ENCODE measurements at places on chromosomes 2 and 18.

- no peak for DNase-seq
Observed at GRCh38 chr2:85302121-85302520, 25.7 kb downstream of the TGOLN2 start.

GRCh38 chr18:65942104-65942503 is 191.3 kb downstream of the CDH7 start:
- DNase-seq, result no peak

DNA sequence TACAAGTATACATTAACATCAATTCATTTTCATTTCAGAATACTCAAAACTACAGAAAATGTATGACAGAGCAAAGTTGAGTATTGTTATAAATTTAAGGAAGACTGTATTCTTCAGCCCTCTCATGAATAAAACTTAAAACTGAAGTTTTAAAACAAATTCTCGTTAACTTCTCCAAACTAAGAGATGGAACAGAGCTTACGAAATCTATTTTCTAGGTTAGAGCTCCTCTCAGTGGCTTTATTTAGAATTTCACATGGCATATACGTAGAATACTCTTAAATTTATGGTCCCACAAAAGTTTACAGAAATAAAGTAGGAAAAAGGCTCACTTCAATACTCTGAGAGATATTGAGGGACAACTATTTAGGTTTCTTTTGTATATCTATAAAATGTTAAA is 612.1 kb downstream of the KCNJ3 start:
- peak; percentile 16 for DNase-seq

DNA sequence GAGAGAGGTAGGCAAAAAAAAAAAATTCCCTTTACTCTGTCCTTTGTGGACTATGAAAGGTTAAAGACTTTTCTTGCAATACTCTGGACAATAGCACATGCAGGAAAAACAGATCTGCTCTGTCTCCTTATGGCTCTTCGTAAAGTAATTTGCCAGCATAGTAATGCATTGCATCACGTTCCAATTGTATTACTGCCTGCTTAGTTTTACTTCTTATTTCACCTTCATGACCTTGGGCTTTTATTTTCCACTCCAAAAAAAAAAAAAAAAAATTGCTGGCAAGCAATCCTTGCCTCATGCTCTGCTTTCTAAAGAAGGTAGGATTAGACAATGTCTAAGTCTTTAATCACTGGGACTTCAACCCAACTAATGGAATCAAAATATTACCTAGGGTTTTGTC is 1802.7 kb downstream of the SUCLG1 start:
- peak; percentile 5 for DNase-seq

DNA sequence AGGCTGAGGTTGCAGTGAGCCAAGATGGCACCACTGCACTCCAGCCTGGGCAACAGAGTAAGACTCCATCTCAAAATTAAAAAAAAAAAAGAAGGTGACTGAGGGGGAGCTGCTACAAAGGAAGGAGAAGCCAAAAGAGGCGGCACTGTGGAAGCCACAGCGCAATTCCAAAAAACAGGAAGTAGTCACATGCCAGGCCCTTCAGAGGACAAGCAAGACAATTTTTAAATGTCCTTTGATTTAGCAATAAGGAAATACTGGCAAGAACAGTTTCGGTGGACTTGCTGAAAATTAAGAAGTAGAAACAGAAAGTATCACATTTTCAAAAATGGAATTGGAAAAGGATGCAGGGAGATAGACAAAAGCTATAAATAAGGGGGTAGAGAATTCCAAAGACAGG is 122.8 kb downstream of the OSBPL1A start:
- DNase-seq, result no peak

DNA sequence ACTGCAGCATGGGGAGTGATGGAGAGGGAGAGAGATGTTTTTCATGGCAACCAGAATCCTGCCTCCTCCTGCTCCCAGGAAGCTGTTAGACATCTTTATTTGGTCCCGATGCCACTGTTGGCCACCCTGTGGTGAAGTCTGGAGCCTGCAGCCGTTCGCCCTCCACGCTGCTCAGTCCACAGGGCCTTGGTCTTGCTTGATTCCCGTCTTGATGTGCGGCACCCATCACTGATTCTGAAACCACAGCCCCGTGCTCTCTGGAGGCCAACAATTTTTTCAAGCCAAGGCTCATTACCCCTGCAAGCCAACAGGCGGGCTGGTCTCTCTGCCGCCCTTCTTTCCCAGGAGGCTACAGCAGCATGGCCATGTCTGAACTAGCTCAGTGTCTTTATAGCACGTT is 24.5 kb downstream of the SIGLEC15 start:
- no peak for DNase-seq

GRCh38 chr2:159140070-159140769 is 146.3 kb downstream of the WDSUB1 start:
- DNase-seq, result peak; percentile 74

- DNase-seq, result no peak
Observed at GRCh38 chr2:101732199-101732598, 34.7 kb downstream of the MAP4K4 start.

GRCh38 chr18:71966791-71967190 is 577.4 kb downstream of the CBLN2 start:
- DNase-seq, result no peak

DNA sequence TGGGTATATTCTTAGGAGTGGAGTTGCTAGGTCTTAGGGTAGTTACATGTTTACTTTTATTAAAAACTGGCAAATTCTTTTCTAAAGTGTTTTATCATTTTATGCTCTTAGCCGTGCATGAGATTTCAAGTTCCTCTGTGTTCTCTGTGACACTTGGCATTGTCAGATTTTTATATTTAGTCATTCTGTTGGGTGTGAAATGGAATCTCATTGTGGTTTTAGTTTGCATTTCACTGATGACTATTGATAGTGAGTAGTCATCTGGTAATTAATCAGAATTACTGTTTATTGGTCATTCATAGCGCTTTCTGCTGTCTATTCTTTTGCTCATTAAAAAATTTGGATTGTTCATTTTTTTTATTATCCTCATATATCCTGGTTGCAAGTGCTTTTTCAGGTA is 34.1 kb downstream of the RAB3GAP1 start:
- DNase-seq, result no peak

DNA sequence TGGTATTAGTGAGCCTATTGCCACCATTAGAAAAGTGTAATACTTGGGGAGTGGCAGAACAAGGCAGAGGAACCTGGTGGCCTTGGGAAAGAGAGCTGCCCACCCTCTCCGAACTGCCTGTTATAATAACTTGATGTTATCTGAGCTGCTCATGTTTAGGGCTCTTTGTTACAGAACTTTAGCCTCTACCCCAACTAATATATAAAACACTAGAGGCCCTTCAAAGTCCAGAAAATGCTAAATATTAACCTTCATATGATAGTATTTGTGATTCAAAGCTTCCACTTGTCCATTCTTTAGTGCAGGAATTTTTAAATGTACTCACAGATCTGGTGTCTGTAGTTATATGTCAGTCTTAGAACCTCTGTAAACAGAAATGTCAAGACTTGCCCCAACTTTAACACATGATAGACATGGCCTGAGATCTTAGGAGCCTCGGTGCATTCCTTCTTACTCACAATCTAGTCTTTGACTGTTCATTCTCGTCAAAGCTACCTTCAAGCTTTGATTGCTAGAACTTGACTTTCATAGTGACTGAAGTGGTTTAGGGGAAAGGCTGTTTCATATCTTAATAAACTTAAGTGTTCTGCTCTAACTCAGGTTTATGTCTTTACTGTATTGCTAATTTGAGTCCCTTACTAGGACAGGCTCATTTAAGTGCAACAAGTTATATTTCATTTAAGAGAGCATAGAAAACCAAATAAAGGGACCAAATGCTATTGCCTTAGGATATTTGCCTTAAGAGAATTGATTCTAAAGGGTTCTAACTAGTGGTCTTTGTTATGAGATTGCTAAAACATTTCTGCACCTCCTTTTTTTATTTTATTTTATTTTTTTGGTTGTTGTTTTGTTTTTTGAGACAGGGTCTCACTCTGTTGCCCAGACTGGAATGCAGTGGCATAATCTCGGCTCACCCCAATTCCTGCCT is 41.6 kb downstream of the DDX1 start:
- DNase-seq, result no peak

- DNase-seq, result no peak
Observed at GRCh38 chr2:2877427-2877826, 500.2 kb downstream of the EIPR1 start.

DNA sequence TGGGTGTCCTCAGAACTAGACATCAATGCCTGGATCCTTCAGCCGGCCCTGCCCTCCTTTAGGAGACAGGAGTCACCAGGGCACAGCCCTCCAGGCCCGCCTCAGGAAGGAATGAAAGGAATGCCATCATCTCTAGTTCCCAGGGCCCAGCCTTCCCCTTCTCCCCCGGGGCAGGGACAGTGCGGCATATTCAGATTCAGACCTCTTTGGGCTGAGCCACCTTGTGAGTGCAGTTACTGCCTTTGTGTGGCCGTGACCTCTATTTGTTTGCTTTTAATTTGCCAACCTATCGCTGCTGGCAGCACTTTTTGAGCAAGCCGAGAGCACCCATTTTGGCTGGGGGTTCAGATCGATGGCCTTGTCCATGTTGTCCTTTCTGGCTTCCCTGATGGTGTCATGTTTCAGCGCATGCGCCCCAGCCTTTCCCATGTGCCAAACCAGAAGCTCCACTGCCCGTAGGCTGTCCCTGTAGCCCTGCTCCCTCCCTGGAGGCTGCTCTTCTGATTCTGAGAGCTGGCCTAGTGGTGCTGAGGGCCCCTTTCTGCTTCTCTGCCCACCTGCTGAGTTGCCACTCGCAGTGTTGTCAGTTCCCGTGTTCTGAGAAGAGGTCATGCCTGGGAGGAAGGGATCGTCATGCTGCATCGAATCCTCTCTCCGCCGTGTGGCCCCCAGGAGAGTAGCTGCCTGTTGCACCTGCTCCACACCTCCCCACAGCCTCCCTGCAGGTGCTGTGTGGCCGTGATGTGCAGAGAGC is 10.9 kb downstream of the ANKRD23 start:
- DNase-seq, result peak; percentile 48

GRCh38 chr2:200177971-200178911 is 128.3 kb upstream of the SPATS2L start:
- no peak for DNase-seq

GRCh38 chr18:8839281-8839680 is 133.9 kb downstream of the MTCL1 start:
- DNase-seq, result no peak

GRCh38 chr2:46787364-46787763 is 128.2 kb downstream of the MCFD2 start:
- no peak for DNase-seq

All from amniotic epithelial cell (primary cell).